Nucleus accumbens (tissue), 56 donors: ENCODE measurements at places on chromosomes 11 and 22.

DNA sequence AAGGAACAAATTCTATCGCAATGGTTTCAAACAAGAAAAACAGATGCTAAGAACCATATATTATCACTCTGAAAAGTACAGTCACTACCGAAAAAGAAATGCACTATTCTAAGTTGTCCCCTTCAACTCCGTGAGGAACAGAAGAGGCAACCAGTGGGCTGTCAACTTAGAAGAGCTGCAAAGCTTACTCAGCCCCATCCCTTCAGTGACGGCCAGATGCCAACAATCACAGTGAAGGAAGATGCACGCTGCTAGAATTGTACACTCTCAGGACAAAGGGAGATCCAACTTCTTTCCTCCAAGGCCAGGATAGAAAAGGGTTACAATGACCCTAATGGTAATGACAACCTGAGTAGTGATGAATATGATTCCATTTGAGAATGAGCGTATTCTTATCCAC is 38.5 kb upstream of the CHKA start:
- DNase-seq: no peak

- no peak for DNase-seq
These were observed 655.6 kb downstream of the ETS1 start for GRCh38 chr11:127931803-127932202.

GRCh38 chr11:114912826-114913225 is 234.5 kb downstream of the NXPE2 start:
- no peak for DNase-seq

GRCh38 chr11:103716363-103716762 is 320.1 kb upstream of the DDI1 start:
- DNase-seq: no peak

DNA sequence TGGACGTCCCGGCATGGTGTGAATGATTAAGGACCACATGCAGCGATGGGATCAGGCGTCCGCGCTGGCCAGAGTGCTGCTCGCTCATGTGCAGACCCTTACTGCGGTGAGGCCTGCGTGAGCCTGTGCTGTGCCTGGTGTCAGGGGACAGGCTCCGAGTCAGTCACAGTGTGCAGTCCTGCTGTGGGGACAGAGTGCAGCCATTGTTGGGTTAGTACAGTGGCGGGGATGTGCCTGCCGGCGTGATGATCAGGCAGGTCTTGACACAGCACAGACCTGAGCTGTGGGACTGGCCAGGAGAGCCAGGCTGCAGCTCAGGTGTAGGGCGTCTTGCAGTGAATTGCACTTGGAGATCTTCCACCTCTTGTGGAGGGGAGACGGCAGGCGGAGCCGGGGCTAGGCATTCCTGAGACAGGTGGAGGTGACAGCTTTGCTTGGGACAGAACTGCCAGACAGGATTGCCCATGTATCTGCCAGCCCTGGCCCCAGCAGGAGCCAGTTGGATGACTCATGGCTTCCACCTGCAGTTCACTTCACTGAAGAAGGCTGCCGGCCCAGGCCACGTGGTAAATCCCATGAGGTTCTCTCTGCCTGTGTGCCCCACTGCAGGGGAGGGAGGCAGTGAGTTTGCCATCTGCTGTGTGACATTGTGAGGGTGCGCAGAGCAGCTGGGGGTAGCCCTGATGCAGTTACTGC is 17.3 kb downstream of the TRMU start:
- DNase-seq: no peak

DNA sequence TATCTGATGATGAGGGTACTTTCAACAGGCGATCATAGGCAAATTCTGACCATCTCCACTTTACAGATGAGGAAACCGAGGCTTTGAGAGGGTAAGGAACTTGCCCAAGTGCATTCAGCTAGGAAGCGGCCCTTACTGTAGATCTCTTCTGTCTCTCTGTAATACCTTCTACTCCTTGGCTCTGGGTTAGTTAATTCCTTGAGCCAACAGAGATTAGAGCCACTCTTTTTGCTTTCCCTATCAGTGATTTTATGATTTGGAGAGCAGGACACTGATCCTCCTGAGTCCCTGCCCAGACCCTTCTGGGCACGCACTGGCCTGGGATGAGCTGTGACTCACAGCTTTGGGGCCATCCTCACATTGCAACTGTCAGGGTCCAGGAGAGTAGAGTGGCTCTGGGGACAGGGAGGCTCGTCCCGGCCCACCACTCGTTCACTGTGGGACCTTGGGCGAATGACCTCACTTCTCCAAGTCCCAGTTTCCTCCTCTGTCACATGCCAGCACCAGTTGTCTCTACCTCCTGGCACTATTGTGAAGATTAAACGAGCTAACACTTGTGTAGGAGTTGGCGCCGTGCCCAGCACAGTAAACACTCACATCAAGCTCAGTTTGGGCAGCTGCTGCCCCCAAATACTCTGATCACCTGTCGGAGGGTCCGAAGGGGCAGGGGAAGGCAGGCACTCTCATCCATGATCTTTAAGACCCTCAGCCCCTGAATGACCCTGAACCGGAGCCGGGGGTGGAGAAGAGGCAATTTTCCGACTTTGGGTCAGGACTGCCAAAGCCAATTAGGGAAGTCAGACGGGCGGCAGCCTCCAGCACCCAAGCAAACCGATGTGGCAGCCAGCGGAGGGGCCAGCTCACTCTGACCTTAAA is 235.0 kb downstream of the MIAT start:
- DNase-seq: no peak

DNA sequence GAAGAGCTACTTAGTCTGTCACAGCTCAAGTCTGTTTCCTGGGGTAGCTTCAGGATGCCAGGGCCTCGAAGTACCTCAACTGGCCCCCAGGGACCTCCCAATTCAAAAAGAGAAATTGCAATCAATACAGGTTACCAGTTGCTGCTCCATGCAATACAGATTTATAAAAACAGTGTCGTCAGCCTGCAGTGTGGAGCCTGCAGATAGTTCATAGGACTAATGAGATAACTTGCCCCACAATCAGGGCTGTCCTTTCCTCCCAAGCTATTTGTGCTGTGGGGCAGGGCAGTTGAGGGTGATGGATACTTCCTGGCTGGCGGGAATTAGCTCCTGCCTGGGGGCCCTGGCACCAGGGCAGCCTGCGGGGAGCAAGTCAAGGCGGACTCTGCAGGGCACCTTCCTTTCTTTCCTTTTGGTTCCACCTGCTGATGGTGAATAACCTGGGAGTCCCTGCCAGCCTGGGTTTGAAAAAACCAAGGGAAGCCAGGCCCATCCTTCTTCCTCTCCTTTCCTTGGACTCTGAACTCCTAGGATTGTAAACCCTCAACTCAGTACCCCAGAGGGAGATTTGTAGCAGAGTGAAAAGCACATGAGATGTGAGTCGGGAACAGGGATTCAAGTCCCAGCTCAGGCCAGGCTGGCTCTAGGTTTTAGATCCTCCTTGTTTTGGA is 216.6 kb downstream of the CEP164 start:
- DNase-seq: no peak

DNA sequence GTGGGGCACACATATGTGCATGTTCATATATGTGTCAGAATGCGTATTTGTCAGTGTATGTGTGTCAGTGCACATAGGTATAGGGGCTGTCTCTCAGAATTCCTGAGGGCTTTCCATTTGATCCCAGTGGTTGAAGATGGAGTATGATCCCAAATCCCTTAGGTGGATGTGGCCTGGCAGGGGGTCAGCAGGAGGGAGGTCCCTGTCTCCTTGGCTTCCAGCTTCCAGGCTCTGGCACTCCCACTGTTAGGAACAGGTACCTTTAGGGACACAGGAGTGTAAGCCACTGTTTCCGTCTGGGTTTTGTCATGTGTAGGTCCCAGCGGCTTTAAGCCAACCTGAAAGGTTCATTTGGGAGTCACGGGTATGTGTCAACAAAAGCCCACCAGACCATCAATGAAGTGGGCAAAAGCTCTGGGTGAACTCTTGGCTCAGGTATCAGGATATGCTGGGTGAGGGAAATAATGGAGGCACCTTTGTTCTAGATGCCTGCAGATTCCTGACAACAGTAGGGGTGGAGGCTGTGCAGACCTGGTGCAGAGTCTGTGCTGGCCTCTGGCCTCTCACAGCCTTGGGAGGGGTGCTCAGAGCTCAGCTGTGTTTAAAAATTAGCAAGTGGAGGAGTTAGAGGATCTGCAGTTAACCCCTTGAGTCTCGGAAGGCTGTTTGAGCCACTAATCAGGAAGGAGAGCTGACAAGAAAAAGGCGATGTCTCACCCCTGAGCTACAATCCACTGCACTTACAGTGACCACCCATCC is 9.0 kb downstream of the KCNQ1OT1 start:
- no peak for DNase-seq

DNA sequence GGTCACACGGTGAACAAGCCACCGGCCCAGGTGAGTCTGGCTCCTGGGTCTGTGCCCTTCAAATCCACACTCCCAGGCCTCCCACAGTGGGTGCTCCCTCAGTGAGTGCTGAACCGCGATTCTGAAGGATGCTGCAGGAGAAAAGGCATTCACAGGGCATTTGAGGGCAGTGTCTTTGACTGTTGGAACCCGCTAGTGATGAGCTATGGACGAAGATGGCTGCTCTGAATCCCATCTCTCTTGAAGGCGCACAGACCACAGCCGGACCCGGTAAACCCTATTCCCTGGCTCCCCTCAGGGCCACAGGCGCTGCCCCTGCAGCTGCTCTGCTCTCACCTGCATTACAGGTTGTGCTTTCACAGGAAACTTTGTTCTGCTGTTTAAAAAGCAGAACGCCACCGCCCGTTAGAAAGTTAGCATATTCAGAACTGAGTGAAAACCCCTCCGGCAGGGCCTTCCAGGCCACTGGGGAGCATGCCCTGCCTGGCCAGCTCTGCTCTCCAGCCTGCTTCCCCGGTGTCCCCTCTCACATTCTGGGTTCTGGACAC is 3.2 kb downstream of the LRRC32 start:
- DNase-seq: no peak

DNA sequence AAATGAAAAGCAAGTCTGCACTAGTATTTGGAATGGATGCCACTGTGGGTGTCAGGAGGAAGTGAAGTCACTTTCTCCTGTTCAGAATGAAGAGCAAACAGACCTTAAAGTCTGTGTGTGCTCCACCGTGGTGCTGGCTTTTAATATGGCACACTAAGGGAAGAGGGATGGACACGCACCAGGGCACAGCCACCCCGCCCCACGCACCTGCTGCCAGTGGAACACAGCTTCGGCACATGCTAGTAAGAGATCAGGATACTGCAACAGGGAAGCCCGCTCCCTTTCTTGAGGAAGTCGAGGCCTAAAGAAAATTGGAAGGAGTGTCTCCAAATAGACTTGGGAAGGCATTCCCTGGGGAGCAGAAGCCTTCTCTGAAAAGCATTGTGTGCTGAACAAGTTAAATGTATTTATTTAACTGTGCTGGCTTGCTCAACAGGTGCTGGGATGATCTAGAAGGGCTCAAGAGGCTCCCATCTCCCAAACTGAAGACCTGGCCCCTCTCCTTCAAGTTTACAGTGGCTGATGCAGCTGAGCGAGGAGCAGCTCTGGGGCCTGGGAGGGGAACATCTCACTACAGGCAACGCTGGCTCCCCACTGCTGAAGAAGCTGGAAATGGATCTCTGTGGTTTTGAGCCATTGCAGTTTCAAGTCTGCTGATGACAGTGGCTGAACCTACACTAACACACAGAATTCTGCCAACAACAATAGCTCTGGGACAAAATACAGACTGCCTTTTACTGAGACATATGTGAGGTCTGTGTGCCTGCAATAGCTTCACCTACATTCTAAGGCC is 504.6 kb upstream of the B3GAT1 start:
- no peak for DNase-seq

DNA sequence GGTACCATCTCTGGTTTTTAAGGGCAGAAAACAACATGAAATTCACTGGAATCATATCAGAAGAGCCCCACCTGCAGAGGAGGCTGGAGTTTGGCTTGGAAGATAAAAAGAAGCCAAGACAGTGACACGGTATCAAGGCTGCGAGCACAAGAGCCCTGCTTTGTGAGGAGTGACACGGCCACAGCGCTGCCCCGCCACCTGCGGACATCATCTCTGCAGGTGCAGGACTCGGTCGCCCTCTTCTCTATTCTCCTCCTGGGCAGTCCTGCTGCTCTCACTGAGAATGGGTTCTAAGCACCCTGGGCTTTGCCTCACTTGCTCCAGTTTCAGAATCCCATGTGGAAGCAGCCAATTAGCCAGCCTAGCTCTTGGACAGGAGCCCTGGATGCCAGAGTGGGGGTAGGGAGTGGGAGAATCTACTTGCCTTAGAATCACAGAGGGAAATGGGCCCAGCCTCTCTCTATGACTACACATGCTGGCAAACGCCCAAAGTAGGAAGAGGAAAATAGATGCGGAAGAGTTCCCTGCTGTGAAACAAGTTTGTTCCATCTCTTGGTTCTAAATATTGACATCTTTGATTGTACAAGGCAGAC is 17.1 kb downstream of the APOL4 start:
- peak; percentile 8 for DNase-seq

DNA sequence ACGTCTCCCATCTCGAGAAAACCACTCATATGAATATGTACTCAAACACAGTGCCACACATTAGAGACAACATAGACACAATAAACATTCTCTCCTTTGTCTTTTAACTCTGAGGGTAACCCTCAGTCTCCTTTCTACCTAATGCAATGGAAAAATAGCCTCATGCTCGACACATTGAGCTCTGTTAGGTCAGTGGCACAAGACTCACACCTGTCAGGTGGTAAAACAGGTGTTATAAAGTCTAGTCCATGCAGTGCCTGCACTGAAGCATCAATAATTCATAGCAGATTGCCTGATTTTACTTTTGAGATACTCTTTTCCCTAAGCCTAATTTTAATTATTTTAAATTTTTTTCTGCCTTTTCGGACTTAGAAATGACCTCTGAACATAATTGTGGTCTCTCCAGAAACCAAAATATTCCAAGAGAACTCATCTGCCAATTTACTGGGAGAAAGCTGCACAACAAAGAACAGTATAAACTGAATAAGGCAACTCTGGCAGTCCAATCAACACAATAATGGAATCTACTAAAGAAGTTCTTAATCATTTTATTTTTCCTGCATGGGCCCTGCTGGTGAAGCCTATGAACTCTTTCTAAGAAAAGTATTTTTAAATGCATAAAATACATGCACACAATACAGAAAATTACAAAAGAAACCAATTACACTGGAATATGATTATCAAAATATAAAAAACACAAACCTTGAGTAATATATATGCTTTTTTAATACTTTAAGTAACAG is 9.9 kb downstream of the RDX start:
- no peak for DNase-seq

DNA sequence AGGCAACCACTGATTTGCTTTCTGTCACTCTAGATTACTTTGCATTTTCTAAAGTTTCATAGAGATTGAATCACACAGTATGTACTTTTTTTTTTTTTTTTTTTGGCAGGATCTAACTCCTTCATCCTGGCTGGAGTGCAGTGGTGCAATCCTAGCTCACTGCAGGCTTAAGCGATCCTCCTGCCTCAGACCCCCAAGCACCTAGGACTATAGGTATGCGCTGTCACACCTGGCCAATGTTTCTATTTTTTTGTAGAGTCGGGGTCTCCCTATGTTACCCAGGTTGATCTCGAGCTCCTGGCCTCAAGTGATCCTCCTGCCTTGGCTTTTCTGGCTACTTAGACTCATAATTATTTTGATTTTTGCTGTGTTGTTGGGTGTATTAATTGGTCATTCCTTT is 294.6 kb upstream of the CTSC start:
- DNase-seq: no peak

DNA sequence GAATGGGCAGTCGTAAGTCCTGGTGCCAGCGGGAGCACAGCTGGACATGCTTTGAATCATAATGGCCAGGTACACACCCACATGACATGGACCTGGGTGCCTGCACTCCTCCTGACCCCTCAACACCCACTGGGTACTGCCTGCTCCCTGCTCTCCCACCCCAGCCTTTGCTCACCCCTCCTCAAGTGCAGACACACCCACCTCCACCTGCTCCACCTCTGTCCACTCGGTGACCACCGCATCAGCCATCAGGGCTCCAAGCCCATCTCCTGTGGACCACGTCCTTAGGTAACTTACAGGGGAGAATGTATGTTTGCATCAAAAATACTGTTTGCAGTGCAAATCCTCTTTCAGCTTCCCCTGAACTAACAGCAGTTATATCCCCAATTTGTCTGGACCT is 214.6 kb downstream of the BRD1 start:
- no peak for DNase-seq
